ENCODE measurements at places on chromosomes 1 and 21.
A peak's percentile ranks its signal among the peaks of the same experiment; 100 is the strongest.

DNA sequence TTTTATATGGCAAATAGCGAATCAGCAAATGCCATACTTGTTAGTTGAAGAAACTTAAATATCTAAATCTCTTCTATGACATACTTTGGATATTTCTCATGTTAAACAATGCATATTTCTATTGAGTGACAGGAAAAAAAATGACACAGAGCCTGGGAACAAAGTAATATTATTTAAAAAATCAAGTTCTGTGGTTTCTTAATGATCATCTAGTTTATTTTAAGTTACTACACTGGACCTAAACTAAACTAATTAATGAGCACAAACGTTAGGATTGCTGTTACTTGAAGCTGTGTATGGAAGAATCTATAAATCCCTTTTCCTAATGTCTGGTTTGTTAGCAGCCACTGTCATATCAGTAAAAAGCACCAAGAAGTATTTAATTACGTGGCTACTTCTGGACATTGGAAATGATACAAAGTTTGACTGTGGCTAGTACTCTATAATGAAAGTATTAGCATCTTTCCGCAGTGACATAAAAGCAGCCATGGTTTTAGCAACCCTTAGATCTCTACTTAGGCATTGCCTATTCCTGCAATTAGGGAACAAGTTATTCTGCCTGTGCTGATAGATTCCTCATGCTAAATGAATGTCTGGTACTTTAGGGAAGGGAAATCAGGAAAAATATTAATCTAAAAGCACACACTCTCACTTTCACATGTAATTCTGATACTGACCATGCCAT, 981.7 kb upstream of the B3GALT2 start:
- no peak for DNase-seq

DNA sequence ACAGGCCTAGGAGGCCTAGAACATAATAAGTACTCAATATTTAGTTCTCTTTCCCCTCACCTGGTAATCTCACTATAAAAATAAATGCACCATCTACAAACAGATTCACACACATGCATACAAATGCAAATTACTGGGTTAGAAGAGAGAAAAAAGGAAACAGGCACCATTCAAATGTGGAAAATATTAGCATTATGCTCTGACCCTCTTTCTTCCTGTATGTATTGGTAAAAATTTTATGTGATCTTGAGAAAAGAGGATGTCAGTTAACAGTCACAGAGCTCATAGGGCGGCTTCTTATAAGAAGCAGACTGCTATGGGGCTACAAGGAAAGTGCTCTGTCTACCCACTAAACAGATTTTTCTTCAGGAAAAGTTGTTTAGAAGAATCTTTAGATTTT, 565.4 kb downstream of the LMO4 start:
- no peak for DNase-seq

DNA sequence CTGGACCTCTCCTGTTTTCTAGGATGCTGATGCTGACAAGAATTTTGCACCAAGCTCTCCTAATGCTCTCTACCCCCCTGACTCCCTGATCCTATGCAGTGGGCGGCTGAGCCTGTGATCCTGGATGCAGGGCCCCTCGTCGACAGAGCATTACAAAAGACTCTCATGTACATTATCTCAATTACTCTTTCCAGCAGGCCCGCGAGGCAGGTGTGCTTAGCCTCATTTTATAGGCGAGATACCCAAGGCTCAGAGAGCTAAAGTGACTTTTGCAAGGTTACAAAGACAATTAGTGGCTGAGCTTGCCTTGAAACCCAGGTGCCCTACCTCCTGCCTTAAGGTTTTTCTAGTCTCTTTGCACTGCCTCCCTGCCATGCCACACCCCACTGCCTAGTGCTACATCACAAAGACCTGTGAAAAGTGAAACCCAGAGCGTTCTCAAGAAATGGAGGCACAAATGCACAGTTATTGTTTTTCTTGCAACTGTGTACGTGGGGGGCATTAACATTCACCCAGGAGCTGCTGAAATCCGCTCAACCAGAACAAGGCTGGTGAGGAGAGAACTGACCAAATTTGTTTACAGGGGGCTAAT, 10.0 kb upstream of the C8A start:
- no peak for DNase-seq

DNA sequence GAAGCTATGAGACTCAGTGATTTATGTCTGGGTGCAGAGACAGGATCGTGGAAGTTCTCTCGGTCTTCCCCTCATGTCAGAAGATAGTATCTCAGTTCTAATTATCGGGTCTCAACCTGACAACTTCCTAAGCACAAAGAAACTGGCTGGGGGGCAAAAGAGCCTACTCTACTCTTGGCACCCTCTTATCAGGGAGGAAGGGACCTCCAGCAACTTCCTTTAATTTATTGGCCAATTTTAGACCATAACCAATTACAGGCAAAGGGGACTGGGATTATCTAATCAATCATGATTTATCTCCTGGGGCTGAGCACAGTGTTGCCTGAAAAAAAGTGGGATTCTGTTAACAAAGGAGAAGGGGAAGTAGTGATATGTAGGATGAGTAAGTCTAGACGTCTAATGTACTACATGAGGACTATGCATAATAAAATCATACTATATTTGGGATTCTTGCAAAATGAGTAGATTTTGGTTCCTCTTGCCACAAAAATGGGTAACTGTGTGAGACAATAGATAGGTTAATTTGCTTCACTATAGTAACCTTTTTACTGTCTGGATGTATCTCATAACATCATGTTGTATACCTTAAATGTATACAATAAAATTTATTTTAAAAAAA, 98.8 kb downstream of the ZFYVE9 start:
- no peak for DNase-seq

DNA sequence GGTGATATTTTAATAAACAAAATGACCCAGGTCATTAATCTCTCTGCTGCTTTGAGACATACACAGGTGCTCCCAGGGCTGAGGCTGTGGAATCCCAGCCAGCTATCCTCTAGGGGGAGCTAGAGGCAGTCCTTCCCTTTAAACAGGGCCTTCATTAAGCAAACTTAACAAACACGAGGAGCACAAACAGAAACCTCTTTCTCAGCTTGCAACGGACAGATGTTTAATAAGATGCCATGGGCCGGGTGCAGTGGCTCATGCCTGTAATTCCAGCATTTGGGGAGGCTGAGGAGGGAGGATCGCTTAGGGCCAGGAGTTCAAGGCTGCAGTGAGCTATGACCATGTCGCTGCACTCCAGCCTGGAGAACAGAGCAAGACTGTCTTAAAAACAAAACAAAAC, 106.7 kb downstream of the HIVEP3 start:
- peak; percentile 41 for DNase-seq

DNA sequence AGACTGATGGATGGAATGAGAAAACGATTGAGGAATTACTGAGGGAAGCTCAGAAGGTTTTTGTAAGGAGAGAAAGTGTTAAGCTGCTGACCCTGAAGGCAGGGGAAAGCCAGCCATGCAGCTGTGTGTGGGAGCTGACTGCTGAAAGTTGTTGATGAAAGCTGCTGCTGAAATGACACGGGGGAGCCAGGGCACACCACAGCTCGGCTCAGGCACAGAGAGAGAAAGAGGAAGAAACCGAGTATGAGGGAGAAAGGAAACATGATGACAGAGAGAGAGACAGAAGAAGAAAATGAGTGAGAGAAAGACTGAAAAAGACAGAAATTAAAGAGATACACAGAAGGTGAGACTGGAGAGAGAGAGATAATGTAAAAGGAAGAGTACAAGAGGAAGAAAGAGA, 115.5 kb downstream of the LRRC53 start:
- no peak for DNase-seq

DNA sequence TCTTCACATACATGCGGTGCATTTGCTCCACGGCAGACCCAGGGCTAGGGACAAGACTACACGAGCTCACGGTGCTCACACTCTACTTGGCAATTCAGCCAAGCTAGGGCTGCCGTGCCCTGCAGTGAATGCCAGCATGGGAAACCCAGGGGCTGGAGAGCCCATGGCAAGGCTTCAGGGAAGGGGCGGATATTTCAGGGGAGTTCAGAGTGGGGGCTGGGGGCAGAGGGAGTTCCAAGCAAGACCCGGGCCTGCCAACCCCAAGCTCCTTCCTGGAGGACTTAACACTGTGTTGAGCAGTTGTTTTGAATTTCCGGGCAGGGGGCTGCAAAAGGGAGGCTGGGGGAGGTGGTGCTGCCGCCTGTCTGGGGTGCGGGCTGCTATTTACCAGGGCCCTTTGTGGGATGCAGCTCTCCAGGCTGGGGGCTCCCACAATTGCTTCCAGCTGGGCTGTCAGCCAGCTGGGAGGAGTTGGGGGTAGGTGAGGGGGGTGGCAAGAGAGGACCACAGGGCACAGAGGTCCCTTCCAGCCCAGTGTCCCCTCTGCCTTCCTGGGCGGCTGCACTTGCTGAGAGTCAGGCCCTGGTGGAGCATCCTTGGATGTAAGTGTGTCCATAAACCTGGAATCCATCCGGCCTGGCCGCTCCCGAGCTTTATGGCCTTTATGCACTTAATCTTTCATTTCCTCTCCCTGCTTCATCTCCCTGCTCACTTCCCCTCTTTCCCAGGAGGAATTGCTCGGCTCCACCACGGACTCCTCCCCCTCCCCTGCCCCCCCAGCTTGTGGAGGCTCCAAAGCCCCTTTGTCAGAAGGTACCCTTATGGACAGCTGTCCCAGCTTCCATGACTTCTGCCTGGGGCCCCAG, 55.8 kb upstream of the SSBP3 start:
- DNase-seq, result no peak

GRCh38 chr1:27971674-27972073, 11.9 kb downstream of the XKR8 start:
- DNase-seq, result no peak

DNA sequence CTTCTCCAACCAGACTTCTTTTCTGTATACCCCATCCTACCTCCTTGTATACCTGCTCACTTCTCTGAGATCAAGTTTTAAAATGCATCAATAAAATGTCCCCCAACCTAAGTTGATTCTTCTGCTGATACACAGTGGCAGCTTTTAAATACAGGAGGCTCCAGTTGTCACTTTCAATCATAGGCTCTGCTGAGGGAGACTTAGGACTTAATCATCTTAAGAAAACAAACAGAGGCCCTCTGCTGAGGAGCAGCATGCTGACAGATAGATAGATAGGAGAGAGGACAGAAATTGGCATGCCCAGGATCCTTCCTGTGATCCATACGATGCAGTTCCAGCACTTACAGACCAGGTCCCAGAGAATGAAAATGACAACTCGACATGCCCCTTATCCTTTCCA, 311.0 kb upstream of the PROX1 start:
- DNase-seq, result no peak

GRCh38 chr1:67544921-67545320, 114.7 kb upstream of the SERBP1 start:
- no peak for DNase-seq

- DNase-seq, result no peak
Measured at GRCh38 chr1:14926229-14926628, 227.3 kb upstream of the TMEM51 start.

DNA sequence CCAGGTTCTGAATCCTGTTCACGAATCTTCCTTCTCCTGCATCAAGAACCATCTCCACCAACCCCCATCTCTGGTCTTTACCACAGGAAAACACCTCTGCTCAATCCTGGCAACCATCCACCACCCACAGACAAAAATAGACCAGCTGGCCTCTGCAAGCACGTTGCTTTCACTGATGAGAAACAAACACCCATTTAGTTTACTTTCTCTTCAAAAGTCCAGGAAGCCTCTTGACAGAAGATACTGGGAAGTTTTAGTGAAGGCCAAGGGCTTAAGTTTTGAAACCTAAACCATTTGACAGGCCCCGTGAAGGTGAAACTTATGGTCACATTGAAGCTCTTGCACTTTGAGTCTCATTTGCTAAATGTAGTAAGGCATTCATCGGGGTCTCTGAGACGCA, 122.6 kb upstream of the PPP2R5A start:
- DNase-seq, result peak; percentile 26

DNA sequence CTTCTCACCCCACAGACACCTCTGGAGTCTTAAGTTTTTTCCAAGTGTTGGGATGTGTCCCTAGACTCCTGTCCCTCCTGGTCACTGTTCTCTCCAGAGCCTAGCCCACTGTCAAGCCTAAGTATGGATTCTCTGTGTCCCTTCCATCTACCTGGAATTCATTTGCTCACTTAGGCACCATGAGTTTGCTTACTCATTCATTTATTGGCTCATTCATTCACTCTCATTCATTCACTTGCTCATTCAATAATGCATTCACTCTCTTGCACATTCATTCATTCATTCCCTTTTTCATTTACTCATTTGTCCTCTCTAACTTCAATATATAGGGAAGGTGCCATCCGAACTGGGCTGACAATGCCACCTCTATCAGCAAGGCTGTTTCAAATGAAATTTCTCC, 1.6 kb downstream of the S100A16 start:
- DNase-seq, result no peak

DNA sequence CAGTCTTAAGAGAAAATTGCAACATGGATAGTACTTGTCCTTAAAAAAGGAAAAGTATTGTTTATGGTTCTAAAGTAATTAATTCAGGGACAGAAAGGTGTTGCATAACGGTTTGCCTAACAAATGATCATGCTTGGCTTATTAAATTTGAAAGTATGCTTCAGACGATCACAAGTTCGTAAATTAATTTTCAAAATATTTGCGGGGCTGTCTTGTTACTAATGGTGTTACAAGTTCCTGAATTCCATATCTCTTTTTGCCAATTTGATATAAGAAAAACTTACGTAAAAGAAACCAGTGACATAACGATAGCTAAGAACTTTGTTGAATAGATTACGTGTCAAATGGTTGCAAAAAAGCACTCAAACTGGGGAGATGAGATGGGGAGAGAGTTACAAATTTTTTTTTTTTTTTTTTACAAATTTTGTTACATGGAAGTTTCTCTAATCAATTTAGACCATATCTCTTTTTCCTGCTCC, 1.3 kb downstream of the AGO3 start:
- DNase-seq, result no peak

DNA sequence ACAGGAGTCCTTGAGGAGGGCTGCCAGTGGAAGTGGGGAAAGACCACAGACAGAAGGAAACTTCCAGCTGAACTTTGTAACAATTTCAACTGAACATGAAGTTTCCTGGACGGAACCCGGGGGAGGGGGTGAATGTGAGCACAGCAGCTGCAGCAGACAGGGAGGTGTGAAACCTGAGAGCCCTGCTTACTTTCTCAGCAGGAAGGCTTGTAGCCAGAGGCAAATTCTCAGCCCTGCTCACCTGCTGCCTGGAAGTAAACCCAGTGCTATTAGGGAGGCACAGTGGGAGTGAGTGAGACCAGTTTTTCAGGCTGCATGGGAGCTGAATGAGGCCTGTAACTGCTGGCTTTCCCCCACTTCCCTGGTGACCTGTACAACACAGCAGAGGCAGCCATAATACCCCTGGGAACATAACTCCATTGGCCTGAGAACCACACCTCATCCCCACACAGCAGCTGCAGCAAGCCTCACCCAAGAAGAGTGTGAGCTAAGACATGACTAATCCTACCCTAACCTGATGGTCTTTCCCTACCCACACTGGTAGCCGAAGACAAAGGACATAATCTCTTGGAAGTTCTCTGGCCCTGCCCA, 9.6 kb upstream of the SPRR2F start:
- no peak for DNase-seq

- no peak for DNase-seq
Measured at GRCh38 chr1:148318123-148318903, 164.8 kb downstream of the PPIAL4G start.

DNA sequence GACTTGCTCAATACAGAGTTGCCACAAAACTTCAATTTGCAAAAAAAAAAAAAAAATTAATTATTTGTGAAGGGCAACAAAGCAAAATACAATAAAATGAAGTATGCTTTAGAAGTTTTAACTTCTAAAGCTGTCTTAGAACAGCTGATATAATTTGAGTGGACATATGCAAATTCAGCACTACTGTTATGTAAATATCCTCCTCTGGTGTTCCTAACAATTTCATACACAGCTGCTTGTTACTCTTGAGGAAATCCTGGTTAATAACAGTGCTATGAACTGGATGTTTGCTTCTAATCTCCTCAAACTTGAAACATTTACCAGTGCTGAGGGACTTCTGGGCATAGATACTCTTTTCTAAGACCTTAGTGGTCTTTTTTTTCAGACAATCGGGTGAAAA, 69.6 kb upstream of the COL24A1 start:
- no peak for DNase-seq

Measured in MG63 (cell line).